MV-4-11 (cell line): ENCODE measurements at places on chromosomes 12 and 14.

GRCh38 chr12:117145597-117146154 is 44.6 kb downstream of the FBXO21 start:
- no peak for DNase-seq

DNA sequence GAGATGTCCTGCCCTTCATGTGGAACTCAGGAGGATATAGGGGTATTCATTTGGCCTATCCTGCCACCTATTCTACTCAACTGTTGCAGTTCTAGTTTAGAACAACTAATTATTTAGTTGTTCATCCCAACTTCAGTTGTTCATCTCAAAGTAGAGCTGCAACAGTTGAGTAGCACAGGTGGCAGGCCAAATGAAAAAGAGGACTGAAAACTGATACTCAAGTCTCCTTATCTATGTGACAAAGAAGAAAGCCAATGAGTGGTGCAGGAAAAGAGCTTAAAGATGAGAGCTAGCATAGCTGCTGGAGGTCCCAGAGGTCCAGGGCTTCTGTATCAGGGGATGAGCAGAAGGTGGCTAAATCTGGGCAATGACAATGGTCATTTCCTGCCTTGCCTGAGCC is 148.9 kb upstream of the KITLG start:
- DNase-seq = no peak

DNA sequence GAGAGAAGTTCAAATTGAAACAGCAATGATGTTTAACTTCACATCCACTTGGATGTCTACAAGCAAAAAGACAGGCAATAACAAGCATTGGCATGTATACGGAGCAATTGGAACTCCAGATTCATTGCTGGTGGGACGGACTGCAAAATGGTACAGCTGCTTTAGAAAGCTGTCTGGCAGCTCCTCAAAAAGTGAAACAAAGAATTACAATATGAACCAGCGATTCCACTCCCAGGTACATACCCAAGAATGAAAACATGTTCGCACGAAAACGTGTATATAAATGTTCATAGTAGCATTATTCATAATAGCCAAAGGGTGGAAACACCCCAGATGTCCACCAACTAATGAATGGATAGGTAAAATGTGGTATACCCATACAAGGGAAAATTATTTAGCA is 125.7 kb downstream of the HMGA2 start:
- DNase-seq = no peak

- DNase-seq = no peak
Measured at GRCh38 chr14:79629411-79630287, 581.7 kb downstream of the DIO2 start.

GRCh38 chr12:11825278-11825677 is 175.8 kb downstream of the ETV6 start:
- no peak for DNase-seq

GRCh38 chr12:64218597-64218996 is 3.5 kb downstream of the KICS2 start:
- DNase-seq = peak; percentile 10

DNA sequence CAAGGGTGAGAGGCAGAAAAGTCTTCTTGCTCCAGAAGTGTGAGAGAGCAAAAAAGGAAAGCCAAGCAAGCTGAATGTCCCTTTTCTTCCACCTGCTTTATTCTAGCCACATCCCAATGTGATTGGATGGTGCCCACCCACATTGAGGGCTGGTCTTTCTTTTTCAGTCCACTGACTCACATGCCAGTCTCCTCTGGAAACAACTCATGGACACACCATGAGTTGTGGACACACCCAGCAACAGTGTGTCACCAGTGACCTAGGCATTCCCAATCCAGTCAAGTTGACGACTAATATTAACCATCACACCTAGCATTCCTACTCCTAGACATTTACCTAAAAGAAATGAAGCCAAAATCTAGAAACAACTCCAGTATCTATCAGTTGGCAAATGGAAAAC is 7.2 kb upstream of the DICER1 start:
- DNase-seq = no peak
